ENCODE measurements at places on chromosomes 13 and 19.
A peak's percentile ranks its signal among the peaks of the same experiment; 100 is the strongest.

DNA sequence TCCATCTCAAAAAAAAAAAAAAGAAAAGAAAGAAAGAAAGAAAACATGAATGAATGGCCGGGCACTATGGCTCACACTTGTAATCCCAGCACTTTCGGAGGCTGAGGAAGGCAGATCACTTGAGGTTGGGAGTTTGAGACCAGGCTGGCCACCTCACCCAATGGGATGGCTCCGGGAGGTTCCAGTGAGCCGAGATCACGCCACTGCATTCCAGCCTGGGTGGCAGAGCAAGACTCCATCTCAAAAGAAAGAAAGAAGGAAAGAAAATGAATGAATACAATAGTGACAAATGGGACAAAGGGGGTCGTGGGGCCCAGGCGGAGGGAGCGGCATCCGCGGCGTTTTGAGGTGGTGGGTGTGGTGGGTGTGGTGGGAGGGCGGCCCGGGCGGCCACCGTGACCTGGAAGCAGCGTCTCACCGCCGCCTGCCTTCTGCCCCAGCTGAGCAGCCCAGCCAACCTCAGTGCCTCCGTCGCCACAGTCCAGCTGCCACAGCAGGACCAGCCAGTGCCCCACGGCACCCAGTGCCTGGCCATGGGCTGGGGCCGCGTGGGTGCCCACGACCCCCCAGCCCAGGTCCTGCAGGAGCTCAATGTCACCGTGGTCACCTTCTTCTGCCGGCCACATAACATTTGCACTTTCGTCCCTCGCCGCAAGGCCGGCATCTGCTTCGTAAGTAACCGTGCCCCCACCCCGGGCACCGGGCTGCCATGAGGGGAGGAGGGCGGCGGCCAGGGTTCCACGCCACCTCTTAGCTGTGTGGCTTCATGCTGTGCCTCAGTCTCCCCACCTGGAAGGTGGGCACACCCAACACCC, 5.1 kb downstream of the PRTN3 start:
- no peak for DNase-seq

GRCh38 chr13:23427881-23428528, 5.5 kb downstream of the SACS start:
- peak; percentile 70 for DNase-seq

GRCh38 chr13:99363949-99364348, 56.8 kb upstream of the GPR183 start:
- DNase-seq: no peak

DNA sequence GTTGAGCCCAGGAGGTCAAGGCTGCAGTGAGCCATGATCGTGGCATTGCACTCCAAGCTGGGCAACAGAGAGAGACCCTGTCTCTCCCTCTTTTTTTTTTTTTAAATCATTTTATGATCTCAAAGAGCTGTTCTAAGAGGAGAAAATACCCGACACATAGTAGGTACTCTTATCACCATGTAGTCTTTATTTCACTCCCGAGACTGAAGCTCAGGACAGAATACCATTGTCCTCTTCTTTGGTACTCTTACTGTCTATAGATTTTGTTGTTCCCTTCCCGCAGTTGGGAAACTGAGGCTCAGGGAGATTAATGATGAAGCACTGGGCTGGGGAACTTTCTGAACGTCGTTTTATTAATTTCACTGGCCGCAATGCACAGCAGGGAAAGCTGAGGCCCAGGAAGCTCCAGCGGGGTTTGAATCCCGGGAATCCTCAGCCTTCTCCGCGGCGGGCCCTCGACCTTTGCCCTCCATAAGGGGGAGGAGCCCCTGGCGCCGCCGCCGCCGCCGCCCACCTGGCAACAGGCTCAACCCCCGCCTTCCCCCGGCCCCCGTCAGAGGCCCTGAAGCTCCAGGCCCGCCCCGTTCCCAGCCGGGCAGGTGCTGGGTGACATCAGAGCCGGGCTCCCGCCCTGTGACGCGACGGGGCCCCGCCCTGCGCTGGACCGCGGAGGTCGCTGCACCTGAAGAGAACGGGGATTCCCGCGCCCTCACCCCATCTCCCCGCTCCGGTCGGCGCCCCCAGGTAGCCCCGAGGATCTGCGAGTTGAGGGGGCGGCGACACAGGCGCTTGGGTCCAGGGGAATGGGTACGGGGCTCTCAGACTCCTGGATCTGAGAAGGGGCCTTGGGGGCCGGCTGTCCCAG, 1.6 kb downstream of the MYH14 start:
- no peak for DNase-seq

DNA sequence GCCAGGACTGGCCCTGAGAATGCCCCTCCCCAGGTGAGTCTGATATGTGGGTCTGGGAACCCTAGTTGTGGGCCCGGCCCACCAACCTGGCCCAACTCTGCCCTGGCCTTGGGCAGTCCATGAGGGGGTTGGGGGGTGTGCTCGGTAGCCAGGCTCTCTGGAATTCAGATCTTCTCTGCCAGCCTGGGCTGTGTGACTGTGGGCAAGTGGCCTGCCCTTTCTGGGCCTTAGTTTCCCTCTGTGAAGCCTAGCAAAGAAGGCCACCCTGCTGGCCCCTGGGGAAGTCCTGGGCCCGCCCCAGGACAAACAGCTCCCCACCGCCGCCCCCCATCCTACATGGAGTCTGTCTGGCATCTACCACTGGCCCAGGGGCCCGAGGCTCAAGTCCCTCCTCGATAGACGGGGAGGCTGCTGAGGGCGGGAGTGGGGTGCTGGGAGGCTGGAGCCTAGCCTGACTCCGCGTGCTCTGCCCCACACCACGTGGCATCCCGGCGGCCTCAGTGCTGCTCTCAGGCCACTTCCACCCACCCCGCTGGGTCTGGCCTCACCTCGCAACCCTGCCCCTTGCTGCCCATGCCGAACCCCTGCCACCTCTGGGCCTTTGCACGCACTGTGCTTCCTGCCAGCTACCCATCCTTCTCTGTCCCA, 8.3 kb upstream of the TBXA2R start:
- no peak for DNase-seq

- DNase-seq: no peak
Measured at GRCh38 chr19:46368116-46368515, 21.2 kb downstream of the PPP5C start.

DNA sequence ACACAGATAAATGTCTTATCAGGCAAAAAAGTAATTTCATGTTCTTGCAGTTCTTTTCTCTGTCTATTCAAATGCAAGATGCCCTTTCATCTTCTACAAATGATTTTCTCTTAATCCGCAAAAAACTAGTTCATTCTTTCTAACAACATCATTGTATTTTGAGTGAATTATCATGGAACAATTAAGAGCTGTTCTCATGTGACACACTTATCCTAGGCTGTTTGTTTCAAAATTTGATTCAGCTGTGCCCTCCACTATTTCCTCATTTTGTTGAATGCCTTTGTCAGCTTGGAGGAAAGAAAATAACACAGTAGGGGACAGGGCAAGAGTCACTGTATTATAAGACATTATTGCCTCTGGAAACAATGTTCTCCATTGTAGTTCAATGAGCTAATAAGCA, 396.9 kb downstream of the KCTD12 start:
- DNase-seq: no peak

GRCh38 chr19:55479451-55480230, 3.2 kb downstream of the ZNF628 start:
- no peak for DNase-seq

DNA sequence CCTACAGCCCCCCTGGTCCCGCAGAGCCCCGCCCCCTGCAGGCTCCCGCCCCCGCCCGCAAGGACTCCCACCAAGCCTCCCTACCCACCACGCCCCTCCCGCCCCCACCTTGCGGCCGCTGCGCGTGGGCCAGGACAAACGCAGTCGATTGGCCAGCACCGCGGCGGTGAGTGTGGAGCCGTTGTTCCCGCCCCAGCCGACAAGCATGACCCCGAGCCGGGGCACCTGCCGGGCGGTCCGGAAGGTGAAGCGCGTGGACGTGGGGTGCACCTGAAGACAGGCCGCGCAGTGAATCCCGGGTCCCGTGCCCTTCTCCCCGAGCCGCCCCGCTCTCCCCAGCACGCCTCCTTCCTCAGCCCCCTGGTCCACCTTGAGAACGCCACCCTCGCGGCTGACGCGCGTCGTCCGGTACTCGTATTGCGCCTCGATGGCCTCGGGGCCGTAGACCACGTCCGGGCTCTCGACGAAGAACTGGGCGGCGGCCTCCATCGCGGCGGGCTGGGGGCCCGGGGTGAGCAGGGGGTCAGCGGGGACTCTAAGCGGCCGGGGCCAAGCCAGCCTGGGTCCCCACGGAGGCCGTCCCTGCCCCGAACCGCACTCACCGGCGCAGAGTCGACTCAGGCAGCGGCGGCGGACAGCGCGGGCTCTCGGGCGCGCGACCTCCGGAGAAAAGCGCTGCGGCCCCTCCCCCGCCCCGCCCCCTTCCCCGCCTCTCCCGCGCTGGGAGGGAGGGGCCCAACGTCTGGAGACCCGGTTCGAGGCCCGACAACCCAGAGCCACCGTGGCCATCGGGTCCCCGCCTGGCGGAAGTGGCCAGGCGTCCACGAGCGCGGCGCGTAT, at the start of gene ISYNA1:
TSS of gene ISYNA1 (minus strand) at position 643 of the 840 bp plus-strand sequence. CDS start at position 489, 154 bp downstream.
- no peak for DNase-seq

GRCh38 chr13:29815336-29815735, 35.1 kb downstream of the UBL3 start:
- DNase-seq: no peak

GRCh38 chr19:46520616-46521015, 24.9 kb upstream of the PNMA8B start:
- no peak for DNase-seq

- no peak for DNase-seq
Measured at GRCh38 chr19:48117515-48118130, 7.0 kb upstream of the PLA2G4C start.

DNA sequence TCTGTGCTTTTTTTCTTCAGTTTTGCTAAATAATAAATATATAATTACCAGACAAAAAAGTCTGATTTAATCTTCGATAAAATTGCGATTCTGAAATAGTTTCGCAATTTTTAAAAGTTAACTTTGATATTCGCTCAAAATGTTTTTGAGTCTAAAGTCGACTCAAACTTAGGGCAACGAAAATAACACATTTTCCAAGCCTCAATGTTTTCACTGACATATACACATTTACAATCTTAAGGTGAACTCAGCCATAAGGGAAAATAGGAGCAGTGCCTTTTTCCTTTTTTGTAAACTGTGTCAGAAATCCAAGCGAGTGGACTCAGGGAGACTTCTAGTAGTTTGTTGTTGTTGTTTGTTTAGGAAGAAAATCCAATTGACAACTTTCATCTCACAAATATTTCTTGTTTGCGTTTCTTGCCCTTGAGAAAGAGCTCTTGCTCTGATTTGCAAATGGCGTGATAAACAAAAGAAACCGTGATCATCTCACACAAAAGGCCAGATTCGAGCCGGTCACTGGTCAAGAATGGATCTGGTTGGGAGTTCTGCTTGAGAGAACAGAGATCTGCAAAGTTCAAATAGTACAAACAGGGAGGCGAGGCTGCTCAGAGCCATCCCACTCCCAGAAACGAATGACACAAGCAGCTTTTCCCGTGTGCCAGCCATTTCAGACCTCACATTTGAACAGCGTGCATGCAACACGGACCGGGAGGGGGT, 2.1 kb downstream of the SOX21 start:
- DNase-seq: no peak

DNA sequence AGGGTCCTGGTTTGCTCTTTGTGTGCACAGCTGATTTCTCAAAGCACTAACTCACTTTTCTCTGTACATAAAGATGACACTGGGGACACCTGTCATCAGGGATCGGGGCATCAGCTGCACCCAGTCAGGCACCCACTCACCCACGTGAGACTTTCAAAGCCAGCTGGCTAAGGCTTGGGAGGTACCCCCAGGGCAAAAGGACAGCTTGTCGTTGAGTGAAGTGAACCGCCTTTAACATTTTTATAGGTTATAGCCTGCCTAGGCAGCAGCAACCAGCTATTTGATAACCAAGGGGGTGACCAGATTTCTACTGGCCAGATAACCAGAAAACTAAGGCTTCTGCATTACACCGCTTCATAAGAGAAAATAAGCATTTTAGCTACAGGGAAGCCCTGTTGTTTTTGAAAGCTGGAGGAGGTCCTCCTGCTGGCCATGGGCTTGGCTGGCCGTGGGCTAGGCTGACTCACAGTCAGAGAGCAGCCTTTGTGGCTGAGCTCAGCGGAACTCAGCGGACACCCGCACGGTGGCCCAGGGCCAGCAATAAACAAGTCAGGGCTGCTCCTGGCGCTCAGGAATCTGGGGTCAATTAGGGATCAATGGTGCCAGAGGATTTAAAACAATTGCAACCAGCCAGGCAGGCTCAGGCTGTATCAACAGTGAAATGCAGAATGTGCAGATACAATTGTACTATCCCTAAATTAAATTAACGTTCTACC, 57.1 kb downstream of the ALOX5AP start:
- DNase-seq: peak; percentile 93

GRCh38 chr19:7637374-7638256, 705 bp downstream of the STXBP2 start:
- DNase-seq: no peak

DNA sequence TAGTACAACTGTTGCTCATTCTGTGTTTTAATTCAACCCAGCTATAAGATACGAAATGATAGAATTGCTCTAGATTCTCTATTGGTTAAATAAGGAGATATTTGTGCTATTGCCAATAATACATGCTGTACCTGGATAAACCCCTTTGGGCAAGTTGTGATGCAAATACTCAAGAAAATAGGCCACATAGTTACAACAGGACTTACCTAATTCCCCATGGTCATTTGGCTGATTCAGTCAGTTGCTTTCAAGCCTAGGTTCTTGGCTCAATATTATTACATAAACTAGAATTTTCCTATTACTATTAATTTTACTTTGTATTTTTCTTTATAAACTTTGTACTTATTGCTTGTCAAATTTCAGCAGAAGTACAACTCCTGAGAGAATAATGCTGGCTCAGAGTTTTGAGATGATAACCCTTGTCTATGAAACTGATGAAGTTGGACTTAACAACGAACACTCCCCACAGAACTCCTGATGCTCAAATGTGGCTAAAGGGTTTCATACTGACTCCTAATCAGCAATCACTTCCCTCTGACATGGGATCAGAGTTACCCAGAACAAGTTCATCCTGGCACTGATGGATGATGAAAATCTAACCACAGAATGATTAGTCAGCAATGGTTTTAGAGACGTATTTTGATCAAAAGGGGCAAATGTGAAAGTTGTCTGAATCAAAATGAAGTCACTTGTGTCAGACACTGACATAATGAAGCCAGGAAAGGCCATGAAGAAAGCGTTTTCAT, 221.1 kb downstream of the ITGBL1 start:
- DNase-seq: no peak

DNA sequence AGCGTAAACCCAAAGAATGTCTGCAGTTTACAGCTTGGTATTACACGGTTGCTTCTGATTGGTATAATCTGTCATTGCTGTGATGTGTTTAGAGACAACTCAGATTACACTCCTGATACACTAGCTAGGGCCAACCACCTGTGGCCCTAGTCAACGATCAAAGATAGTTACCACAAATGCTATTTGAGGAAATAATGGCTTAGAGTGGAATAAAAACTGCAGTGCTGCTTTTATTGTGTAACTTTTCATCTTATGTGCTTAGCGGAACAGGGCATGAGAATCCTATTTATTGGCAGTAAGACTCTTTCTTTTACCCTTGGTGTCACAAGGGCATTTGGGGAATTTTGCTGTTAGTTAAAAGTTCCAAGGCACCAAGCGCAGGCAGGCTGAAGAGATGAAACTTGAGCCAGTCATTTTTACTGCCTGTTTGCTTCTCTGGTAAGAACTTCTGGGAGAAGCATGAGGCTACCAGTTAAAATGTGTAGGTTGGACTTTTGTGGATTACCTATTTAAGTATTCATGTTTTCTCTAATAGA, 363.3 kb downstream of the KCNRG start:
- DNase-seq: no peak

All from fibroblast of skin of right biceps (primary cell).